ENCODE measurements at places on chromosomes 6 and 20.

GRCh38 chr6:13688692-13689196 lies 22.9 kb downstream of the RANBP9 start:
- no peak for DNase-seq

DNA sequence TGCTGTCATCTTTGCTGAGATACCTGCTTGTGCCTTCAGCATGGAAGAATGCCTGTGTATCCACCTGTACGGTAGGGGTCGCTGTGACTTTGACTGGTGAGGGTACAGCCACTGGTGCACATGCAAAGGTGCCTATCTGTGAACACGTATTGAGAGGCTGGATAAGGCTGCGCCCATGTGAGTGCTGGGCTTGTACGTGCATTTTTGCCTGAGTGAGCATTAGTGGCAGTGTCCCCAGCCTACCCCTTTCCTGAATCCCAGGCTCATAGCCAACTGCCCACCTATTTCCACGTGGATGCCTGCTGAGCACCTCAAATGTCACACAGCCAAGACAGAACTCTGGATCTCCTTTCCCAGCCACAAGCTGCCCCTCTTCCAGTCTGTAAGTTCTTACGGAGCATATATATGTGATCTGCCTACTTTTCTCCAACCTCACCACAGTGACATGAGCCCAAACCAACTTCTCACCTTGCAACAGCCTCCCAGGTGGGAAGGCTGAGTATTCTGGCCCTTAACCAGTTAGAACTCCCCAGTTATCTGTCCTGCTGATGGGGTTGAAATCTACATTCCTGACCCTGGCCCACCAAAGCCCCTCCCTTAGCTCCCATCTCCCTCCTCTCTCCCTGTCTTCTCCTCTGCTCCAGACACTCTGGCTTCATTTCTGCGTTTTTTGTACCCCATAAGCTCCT lies 1.1 kb upstream of the SLC2A10 start:
- no peak for DNase-seq

DNA sequence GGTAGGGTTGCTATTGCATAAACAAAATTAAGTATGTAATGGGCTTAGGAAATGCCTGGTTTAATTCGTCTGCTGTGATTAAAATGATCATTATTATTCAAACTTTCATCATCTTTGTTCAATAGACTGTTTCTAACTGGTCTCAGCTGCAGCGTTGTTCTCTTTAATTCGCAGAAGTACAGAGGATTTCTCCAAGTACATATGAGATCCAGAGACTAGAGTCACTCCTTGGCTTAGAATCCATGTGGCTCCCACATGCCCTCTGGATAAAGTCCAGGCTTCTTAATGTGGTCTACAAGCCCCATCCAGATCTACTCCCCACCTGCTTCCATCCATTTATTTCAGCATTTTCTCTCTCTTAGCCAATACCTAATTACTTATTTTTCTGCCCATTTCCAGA lies 1.1 kb upstream of the ZBTB24 start:
- DNase-seq, result no peak

- DNase-seq, result no peak
These were observed 255.2 kb downstream of the CD109 start for GRCh38 chr6:73951183-73951582.

DNA sequence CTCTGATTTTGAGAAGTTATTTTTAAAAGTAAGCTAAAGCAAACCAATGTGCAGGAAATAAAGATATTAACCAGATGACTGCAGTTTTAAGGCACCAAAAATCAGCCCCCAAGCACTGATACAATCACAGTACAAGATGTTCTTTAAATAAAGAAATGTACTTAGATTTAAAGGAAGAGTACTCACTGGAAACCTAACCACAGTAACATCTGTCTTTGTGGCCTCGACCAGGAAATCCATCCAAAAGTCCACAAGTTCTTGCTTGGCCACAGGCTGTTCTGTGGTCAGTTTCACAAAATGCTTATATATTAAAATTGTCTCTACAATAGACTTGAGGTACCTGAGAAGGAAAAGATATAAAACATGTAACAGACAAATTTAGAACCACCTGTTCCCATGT lies 105.9 kb upstream of the MAP7 start:
- no peak for DNase-seq
